ENCODE measurements at places on chromosomes 3 and 15.

- DNase-seq: no peak
Measured at GRCh38 chr15:58742022-58742813, 7.3 kb downstream of the ADAM10 start.

DNA sequence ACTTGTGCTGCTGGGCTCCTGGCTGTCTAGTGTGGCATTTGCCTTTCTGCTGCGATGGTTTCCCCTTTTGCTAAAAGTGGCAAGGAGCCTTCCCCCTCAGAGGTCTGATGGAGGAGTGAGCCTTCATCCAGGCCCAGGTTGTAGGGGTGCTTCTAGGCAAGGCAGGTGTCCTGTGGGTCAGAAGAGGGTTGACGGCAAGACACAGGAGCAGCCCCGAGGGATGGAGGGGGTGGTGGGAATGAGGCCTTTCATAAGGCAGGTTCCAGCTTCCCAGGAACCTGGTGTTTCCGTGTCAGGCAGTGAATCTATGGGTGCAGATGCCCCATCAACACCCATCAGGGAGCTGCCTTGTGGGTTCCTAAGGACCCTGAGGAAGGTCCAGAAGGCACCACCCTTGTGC, 63.0 kb upstream of the TAMM41 start:
- DNase-seq: no peak

DNA sequence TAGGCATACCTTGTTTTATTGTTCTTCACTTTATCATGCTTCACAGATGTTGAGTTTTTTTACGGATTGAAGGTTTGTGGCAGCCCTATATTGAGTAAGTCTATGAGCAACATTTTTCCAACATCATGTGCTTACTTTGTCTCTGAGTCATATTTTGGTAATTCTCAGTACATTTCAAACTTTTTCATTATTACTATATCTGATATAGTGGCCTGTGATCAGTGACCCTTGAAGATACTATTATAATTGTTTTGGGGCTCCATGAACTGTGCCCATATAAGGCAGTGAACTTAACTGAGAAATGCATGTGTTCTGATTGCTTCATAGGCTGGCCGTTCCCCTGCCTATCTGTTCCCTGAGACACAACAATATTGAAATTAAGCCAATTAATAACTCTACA, 42.8 kb upstream of the NSMCE3 start:
- DNase-seq: no peak

DNA sequence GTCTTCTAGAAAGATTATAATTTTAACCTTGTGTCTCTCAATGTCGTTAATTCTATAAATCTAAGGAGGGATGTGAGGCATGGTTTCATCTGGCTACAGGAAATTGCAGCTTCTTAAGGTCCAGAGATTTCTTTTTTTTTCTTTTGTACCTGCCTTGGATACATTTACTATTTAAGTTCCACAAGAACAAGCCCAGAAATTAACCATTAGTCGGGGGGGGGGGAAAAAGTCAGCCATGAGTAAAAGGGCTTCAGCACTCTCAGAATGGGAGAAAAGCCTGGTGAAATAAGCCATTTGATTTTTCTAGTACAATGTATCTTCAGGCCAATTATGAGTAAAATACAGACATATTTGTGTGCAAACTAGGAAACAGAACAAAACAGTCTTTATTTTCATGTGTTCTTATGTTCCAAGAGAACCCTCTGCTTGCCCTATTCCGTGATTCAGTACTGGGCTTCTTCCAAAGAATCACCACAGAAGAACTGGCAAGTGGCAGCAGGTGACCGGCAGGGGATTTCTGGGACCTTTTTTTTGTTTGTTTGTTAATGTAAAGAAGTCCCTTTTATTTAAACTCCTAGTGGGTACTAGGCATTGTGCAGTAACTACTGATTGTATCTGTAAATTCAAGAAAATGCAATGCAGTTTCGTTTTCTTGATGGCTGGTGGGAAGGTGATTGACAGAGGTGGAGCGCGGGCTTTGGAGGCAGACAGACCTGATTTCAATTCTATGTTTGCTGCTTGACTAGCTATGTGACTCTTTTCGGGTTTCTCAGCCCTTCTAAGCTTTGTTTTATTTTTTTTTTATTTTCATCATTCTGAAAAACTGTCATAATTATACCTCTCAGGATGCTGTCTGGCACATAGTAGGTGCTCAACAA, 82.5 kb downstream of the PEX5L start:
- no peak for DNase-seq

DNA sequence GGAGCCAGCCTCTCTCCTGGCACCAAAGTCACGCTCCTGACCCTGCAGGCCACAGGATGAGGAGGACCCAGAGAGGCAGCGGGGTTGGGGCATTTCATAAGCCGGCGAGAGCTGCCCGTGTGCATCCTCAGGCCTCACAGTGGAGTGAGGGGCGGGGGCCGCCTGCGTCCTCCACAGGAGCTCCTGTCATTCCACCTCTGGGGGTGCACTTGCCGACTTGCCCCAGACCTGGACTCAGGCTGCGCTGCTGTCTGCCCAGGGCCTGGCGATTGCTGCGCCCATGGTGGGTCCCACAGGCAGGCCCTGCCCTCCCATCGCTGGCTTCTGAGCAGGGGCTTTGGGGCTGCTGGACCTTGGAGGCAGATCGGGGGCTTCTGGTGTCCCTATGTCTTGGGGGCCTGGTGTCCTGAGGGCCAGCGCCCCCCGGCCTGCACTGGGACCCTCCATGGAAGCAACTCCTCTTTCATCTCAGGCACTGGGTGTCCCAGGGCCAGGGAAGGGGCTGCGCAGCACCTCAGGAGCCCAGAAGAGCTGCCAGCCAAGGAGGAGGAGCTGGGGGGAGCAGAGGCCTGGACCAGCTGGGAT, 184.0 kb downstream of the GOLGA6L6 start:
- no peak for DNase-seq

DNA sequence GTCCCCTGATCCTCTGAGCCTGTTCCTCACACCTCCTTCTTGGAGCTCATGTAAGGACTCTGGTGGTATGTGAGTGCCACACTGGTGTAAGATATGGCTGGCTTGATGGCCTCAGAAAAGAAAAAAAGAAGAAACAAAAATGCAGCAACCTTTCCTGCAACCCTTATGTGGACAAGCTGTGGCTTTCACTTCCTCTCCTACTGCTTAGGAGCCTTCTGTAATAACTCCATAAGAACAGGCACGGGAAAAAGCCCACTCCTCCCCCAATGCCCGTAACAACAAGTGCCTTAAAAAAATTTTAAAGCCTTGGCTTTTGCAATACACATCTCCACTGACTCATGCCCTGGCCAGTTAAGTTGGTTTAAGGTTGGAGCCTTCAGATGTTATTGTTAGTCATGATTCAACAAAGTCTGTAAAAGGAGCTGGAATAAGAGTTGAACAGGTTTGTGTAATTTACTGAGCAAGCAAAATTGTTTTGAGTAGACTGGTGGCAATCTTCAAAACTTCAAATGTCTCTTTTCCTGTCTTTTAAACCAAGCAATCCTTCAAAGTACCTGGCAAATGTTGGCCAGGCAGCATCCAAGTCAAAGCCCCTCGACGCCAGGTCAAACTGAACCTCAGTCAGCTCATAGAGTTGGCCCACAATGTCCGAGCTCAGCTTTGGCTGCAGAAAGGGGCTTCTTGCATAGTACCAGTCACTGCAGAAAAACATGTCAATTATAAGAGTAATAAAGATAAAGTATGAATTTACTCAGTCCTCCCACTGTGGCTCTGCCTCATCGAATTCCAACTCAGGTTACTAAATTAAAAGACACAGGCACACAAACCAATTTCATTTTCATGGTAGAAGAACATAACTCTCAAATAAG, 22.9 kb downstream of the FYCO1 start:
- no peak for DNase-seq

GRCh38 chr15:90882781-90883525, 1.4 kb upstream of the FES start:
- no peak for DNase-seq

Data from HCT116 (cell line).